ENCODE measurements at places on chromosomes 3 and 15. TPM values are rescaled to one million over a fixed set of nuclear protein-coding genes. Genes with fewer than 3 reads are reported as not detected.

GRCh38 chr15:59150185-59150584, 45.2 kb downstream of the CCNB2 start:
- H3K27ac ChIP-seq = no peak overlapping the region
- H3K36me3 ChIP-seq = peaks cover 17% of the 10 kb centered on the region
- H3K4me1 ChIP-seq = no peaks in the 10 kb centered on the region

GRCh38 chr15:59224474-59224873, 17.8 kb downstream of the LDHAL6B start:
- no peaks in the 10 kb centered on the region for H3K4me1 ChIP-seq
- no peak overlapping the region for H3K27ac ChIP-seq
- no peak for DNase-seq
- H3K4me3 ChIP-seq = no peak overlapping the region
- peaks cover 53% of the 10 kb centered on the region for H3K36me3 ChIP-seq
- H3K27me3 ChIP-seq = no peaks in the 10 kb centered on the region

DNA sequence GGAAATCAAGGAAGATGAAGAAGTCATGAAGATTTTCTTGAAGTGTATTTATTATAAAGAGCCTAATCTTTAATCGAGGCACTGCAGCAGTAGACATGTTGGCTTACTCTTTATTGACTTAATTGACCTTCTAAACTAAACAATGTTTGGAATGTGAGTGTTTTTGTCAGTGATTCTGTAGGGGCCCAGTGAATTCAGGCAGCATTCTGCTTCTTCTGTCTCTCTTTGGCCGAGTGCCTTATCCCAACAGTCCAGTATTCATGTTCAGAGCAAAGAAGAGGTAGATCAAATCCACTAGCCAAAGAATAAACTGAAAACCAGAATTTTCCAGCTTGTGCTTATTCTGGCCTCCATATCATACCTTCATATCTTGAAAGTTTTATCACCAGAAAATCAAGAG, 55.7 kb downstream of the RLBP1 start:
- no peak for DNase-seq
- H3K4me3 ChIP-seq = no peak overlapping the region
- H3K36me3 ChIP-seq = no peaks in the 10 kb centered on the region

- H3K27ac ChIP-seq = no peak overlapping the region
- DNase-seq = no peak
- H3K4me1 ChIP-seq = peaks cover 20% of the 10 kb centered on the region
- no peak overlapping the region for H3K4me3 ChIP-seq
These were observed 228.5 kb downstream of the FOXP1 start for GRCh38 chr3:71355037-71355436.

DNA sequence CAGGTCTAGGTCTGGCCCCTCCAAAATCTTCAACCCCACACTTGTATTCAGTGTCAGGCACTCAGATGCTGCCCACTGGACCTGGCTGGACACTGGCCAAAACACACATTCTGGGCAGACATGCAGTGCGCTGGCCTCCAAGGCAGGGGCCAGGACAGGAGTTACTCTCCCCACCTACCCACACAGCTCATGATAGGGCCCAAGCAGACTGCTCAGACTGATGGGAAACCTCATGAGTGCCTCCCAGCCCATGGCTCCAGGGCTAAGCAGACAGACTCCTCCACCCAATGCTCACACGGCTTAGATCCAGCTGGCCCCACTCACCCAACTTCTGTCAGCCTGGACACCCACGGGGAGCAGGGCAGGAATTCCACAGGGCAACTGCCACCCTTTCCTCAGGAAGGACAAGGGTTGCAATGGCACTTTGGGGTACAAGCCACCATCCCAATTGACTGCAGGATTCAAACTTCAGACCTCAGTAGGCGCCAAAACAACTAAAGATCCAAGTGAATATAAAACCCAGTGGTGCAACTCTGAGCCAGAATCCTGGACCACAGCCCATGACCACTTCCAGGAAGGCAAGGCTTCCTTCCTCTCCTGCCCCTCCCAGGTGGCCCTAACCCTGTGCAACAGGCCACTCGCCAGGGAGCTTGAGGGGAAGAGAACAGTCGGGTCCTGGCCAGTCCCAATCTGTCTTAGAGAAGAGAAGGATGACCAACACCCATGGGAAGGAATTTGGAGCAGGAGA, 1.4 kb downstream of the LTF start:
- H3K4me1 ChIP-seq = peaks cover 12% of the 10 kb centered on the region
- no peaks in the 10 kb centered on the region for H3K36me3 ChIP-seq
- DNase-seq = no peak

- no peaks in the 10 kb centered on the region for H3K36me3 ChIP-seq
- no peak overlapping the region for H3K4me3 ChIP-seq
- peak overlapping the region; percentile 19 for H3K27ac ChIP-seq
- DNase-seq = peak; percentile 67
- no peaks in the 10 kb centered on the region for H3K27me3 ChIP-seq
- no peaks in the 10 kb centered on the region for H3K4me1 ChIP-seq
These were observed 90.1 kb upstream of the BHLHE40 start for GRCh38 chr3:4888913-4889846.

DNA sequence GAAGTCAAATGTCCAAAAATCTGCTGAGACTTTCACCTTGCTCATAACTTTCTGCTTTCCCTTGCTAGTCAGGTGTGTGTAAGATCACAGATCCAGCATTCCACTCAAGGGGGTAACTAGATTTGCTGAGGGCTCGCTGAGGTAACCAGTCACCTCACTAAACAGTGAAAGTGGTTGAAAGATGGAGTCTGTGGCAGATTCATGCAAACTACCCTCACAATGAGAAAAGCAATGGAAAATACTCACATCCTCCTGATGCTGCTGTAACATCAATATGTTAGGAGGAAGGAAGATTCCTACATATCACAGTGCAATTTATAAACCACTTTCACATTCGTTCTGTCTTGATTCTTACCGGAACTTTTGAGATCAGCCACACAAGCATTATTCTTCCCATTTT, 174.3 kb upstream of the BCL6 start:
- no peak for DNase-seq
- H3K36me3 ChIP-seq = no peaks in the 10 kb centered on the region
- no peak overlapping the region for H3K4me3 ChIP-seq
- H3K4me1 ChIP-seq = peaks cover 2% of the 10 kb centered on the region
- H3K27me3 ChIP-seq = no peaks in the 10 kb centered on the region

DNA sequence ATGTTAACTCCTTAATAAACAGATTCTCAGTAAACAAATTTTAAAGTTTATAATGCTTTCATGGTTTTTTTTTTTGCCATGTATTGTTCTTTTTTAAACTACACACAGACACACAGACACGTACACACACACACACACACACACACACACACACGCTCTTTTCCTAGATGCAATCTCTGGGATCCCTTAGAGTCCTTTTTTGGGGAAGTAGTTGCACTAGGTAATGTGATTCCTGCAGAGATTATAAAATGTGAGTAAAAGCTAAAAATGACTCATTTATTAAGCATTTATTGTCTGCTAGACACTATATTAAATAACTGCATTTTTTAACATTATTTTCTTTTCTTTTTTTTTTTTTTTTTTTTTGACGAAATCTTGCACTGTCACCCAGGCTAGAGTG, 19.9 kb downstream of the NDUFB5 start:
- H3K4me3 ChIP-seq = no peak overlapping the region
- no peaks in the 10 kb centered on the region for H3K4me1 ChIP-seq
- no peak for DNase-seq

DNA sequence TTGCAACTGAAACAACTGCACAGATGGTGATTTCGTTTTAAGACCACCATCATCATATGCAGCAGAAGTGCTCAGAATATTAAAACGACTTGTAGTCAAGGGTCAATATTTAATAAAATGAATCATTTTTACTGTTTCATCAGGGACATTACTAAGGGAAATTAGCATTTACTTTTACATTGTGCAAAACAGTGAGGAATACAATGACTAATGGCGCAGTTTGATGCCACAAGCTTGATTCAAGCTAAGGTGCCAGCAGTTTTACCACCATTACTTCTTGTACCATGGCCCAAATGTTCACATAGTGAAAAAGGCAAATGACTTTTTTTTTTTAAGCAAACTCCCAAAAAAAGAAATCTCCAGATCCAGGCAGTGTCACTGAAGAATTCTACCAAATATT, 277.4 kb upstream of the CHRNA7 start:
- no peak overlapping the region for H3K4me3 ChIP-seq
- H3K4me1 ChIP-seq = no peaks in the 10 kb centered on the region
- H3K36me3 ChIP-seq = no peaks in the 10 kb centered on the region
- no peak for DNase-seq
- H3K27me3 ChIP-seq = no peaks in the 10 kb centered on the region

The NR1I2 gene
- 166 TPM for polyA plus RNA-seq

The ALCAM gene
- polyA plus RNA-seq = 9.2 TPM

The GPR62 gene
- not detected for polyA plus RNA-seq

Measured in small intestine (tissue), 16 donors.